Activated naive CD8-positive, alpha-beta T cell treated with anti-CD3 and anti-CD28 coated beads, Interleukin-2, amount 50 U/mL, for 16 hours (primary cell): ENCODE measurements at places on chromosomes 1 and 21.

- DNase-seq, result no peak
These were observed 646.3 kb downstream of the KIF26B start for GRCh38 chr1:245800901-245801605.

GRCh38 chr1:117001254-117001927 lies at the start of gene CD101:
CD101 (plus strand) TSS chr1:117001760; CDS start chr1:117001818, 58 bp downstream.
- DNase-seq, result no peak

GRCh38 chr21:33402001-33402979 lies 923 bp upstream of the IFNGR2 start:
- DNase-seq, result no peak

DNA sequence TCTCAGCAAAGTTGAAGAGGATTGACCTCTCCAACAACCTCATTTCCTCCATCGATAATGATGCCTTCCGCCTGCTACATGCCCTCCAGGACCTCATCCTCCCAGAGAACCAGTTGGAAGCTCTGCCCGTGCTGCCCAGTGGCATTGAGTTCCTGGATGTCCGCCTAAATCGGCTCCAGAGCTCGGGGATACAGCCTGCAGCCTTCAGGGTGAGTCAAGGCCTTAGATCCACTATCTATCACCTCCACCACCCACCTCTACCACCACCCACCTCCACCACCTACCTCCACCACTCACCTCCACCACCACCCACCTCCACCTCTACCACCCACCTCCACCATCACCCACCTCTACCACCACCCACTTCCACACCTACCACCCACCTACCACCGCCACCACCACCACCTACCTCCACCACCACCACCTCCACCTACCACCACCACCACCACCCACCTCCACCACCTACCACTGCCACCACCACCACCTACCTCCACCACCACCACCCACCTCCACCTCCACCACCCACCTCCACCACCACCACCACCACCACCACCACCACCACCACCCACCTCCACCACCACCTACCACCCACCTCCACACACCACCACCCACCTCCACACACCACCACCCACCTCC lies 5.8 kb downstream of the OPTC start:
- no peak for DNase-seq

DNA sequence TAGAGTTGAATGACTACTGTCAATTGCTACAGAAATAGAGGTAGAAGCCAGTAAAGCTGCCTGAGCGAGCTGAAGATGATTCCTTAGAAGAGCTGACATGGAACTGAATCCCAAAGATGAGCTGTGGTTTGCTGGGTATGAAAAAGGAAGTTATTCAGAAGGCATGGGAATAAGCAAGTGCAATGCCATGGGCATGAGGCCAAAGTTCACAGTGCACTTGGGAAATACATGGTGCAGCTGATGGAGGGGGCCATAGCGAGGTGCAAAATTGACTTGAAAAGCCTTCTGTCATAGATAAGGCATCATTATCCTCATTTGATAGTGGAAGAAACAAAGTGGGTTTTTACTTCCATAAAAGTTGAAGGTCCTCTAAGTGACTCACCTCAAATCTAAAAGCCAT lies 88.6 kb downstream of the NEK7 start:
- no peak for DNase-seq

GRCh38 chr1:6028042-6028850 lies 17.4 kb upstream of the KCNAB2 start:
- DNase-seq, result peak; percentile 9

- no peak for DNase-seq
These were observed 12.1 kb downstream of the CAPN8 start for GRCh38 chr1:223653431-223653830.

GRCh38 chr1:224800486-224801119 lies 128.9 kb upstream of the DNAH14 start:
- no peak for DNase-seq

DNA sequence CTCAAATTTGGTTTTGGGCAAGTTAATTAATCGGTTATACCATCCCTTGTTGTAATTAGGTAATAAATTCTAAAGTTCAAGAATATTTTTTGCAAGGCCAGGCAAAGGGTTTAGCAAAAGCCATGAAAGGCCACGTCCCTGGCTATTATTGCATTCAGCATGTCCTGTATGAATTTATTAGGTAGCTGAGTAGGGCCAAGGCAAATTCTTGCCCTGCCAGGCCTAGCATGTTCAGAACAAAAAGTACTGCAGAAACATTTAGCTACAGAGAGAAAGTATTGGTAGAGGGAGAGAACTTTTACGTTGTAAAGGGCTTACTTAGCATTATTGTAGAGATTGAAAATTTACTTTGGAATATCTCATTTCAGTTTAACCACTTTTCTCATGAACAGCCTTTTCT lies 94.4 kb downstream of the PATJ start:
- no peak for DNase-seq

DNA sequence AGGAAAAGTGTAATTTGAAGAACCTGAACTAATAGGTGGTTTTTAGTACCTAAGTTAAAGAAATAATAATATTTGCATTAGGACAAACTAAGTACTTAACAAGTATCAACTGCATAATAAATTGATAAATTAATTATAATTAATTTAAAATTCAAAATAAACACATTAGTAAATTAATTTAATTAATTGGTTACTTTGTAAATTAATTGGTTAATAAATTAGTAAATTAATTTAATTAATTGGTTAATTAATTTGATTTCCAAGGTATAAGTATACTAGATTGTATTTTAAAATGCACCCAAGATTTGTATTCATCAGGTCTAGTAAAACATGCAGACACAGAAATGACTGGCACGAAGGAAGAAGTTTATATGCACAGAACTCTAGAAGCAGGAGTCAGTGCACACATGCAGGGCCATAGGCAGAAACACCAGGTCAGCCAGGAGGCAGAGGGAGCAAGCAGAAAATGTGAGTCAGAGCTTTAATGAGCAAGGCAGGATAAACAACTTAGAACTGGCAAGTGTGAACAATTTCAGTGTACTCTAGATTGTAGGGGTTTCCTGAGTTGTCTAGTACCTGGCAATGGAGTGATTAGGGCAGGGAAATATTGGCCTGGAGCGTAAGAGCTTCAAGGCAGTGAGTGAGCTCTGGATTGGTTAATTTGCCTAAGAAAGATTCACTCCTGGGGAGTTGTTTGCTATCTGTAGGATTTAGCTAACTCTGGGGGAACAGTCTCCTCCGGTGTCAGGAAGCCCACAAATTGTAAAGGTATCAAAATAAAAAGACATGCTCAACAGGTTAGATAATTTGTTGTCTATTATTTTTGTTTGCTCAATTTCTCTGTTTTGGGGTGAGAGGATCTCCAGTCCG lies 665.7 kb downstream of the MRPL39 start:
- DNase-seq, result no peak

DNA sequence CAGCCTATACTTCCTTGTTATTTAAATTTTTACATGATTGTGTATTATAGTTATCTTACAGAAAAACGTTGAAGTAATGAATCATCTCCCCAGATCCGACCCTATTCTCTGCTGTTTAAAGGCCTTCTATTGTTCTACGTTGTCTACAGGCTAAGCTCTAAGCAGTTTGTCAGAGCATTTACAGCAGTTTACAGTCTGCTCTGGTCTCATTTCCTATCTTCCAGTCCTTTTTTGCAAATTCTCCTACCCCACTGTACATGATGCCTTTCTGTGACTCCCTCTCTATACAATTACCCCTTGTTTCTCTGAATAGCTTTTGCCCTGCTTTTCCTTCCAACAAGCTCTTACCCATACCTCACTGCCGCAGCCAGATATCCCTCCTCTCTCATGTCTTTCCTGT lies 319.2 kb upstream of the FMN2 start:
- DNase-seq, result no peak

DNA sequence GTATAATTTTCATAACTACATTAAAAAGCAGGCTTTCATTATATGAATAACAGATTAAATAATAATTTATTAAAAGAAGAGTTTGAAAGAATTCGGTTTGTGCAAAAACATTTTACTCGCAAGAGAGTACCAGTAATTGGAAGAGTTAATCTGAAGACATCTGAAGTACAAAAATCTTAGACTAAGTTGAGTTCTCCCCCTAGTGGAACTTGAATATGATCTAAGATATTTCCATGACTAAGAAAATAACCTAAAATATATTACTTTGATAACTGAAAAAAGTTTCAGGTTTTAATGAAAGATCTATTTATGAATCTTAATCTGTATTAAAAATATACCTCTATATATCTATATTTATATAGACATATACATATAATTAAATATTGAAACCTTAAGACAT lies 112.5 kb upstream of the GFI1 start:
- no peak for DNase-seq

DNA sequence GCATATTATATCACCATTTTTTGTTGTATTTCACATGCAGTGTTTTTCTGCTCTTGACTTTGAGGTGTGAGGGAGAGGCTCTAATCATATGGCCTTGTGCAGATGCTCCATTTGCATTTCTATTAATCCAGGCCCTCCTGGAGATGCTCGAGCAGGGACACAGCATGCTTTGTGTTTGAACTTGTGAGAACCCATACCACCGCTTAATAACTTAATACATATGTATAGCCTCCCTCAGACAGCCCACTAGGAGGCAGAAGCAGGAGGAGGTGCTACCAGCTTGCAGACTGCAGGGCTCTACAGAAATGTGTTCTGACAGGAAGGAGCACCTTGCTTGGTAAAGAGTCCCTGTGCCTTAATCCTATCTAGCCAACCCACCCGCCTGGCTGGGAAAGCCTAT lies 155.2 kb downstream of the BARHL2 start:
- DNase-seq, result no peak

- DNase-seq, result no peak
These were observed 453.7 kb downstream of the TTLL7 start for GRCh38 chr1:83545066-83545862.

- no peak for DNase-seq
These were observed 196.4 kb downstream of the MIS18A start for GRCh38 chr21:32082466-32082865.

DNA sequence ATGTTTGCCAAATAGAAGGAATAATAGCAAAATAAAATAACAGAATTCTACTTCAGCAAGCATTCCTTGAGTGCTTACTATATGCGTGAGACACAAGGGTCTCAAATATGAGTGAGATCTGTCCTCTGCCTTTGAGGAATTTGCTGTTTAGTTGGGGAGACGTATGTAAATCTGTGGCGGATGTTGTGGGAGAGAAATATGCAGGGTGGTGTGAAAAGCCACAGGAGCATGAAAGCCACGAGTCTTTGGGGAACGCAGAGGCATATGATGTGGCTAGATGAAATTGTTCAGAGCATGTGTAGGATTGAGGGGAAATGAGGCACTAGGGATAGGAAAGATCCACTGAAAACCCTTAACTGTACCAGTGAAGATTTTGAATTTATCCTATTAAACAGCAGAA lies 244.4 kb downstream of the PBX1 start:
- DNase-seq, result no peak

DNA sequence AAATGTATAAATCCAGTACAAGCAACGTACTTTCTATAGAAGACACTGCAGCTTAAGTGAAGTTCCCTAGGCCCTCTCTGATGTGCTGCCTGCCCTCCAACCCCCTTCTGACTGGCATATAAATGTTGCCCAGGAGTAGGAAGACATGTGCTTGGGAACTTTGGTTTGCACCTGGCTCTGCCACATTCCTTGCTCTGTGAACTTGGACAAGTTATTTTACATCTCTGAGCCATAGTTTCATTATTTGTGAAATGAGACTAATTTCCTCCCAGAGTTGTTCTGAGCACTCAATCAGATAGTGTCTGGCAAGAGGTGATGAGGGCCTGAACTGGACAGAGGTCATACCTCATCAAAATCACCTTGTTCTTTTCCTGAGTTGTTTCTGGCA lies 3.5 kb upstream of the PHC2 start:
- DNase-seq, result no peak

DNA sequence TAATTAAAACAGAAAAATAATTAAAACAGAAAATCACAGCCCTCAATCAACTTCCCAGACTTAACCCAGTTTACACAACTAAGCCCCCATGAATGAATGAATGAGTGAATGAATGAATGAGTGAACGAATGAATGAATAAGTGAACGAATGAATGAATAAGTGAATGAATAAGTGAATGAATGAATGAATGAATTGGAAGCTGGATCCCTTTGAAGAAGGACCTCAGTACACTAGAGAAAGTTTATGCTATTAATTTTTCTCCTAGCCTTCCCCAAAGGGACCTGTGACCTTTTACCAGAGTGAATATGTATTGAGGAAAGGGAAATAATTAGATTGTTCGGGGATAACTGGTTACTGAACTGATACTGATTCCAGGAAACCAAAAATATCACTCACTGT lies 5.6 kb downstream of the SPSB1 start:
- no peak for DNase-seq

GRCh38 chr1:92922356-92923035 lies 38.8 kb downstream of the DIPK1A start:
- no peak for DNase-seq

DNA sequence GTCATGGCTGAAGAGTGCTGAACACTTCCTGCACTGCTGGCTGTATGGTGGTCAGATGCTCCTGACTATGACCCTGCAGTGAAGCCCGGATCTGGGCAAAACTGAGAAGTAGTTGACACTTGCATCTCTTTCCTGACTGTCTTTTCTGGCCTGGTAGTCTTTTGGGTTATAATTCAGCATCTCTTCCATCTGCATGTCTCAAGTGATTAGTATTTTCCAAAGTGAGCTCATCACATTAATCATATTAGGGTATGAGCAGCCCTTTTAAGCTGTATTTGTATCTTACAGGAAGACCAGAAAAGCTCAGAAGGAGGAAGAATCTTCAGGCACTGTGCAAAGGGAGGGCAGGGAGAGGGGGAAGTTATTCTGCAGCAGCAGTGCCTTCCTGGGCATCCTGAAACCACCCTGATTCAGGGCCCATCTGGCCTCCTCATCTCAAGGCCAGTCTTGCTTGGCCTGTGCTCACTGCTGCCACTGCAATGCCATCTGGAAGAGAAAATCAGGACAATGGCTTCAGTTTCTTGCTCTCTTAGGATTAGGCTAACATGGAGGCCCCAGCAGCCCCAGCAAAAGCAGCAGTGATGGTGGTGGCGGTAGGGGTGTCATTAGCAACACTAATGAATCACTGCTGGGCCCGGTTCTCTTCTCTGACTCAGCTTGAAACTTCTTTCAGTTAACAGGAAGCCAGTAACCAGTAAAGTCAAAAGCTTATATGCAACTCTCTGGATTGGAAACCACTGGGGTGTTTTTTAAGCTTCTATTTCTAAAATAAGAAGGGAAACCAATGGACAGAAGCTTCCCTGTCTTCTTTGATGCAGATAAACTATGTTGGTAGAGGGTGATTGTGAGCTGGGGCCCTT lies 63.3 kb upstream of the WDR26 start:
- peak; percentile 40 for DNase-seq

DNA sequence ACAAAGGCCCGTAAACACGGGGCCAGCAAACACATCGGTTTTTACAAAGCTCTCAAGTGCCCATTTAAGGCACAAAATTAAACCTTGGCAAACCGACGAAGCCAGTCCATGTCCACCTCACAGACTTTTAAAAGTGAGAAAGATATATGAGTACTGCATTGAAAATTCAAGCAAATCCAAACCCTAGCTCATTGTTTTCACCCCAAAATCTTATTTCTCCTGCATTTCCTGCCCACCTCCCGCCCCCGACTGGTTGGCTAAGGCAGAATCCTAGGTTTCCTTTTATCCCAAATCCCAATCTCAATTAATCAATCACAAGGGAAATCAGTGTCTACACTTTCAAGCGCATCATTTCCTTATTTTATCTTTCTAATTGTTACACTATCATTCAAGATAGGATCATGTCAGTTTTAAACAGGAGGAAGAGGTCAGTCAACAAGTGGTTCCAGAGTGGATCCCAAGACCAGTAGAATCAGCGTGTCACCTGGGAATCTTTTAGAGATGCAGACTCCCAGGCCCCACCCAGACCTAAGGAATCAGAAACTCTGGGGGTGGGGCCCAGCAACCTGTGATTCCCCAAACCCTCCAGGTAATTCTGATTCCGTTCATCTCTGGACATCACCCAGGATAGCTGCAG lies 1.7 kb upstream of the GNG4 start:
- DNase-seq, result no peak
